ENCODE measurements at places on chromosomes 13 and 19.
A peak's percentile ranks its signal among the peaks of the same experiment; 100 is the strongest.

- no peak for DNase-seq
Measured at GRCh38 chr13:29922896-29923295, 72.5 kb upstream of the UBL3 start.

DNA sequence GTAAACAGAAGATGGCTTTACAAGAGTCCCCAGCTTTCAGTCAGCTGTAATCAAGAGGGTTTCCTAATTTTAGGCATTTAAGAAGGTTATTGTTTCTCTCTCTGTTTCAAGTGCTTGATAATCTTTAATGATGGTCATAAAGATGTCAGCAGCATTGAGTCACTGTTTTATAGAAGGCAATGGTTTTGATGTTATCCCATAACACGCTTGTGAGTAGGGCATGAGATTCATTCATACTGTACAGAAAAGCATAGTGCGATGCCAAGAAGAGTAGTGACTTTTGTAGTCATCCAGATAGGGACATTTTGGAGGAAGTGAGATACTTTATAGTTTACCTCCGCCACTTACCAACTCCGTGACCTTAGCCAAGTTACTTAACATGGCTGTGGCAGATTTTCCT is 364.2 kb upstream of the SLC10A2 start:
- DNase-seq: no peak

DNA sequence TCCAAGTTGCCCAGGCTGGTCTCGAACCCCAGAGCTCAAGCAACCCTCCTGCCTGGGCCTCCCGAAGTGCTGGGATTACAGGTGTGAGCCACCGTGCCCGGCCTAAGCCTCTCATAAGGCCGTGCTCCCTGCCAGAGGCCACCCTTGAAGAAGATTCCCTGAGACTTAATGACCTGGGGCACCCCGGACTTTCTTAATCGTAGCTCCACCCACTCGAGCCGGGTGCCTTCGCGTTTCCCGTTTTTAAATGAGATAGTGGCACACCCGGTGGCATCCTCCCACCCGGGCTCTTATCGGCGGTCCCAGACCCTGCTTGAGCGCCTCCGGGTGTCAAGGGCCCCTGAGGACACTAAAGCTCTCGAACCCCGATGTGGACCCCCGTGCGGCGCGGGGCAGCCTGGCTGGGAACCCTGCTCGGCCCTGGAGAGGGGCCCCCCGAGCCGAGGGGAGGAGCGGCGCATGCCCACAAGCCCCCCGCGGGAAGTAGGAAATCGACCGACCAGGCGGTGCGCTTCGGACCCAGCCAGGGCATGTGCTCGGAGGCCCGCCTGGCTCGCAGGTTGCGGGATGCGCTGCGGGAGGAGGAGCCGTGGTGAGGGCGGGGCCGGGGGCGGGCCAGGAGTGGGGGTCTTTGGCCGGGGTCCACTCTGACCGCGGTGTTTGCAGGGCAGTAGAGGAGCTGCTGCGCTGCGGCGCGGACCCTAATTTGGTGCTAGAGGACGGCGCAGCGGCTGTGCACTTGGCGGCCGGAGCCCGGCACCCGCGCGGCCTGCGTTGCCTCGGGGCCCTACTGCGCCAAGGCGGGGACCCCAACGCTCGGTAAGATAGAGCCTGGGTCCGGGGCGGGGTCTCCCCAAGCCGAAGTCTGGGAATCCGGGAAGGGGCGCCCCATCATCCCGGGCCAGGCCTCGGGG is at the start of gene ANKLE1:
ANKLE1 (plus strand) TSS at position 511 of the 914 bp plus-strand sequence; CDS start at position 531, 20 bp downstream.
- no peak for DNase-seq

DNA sequence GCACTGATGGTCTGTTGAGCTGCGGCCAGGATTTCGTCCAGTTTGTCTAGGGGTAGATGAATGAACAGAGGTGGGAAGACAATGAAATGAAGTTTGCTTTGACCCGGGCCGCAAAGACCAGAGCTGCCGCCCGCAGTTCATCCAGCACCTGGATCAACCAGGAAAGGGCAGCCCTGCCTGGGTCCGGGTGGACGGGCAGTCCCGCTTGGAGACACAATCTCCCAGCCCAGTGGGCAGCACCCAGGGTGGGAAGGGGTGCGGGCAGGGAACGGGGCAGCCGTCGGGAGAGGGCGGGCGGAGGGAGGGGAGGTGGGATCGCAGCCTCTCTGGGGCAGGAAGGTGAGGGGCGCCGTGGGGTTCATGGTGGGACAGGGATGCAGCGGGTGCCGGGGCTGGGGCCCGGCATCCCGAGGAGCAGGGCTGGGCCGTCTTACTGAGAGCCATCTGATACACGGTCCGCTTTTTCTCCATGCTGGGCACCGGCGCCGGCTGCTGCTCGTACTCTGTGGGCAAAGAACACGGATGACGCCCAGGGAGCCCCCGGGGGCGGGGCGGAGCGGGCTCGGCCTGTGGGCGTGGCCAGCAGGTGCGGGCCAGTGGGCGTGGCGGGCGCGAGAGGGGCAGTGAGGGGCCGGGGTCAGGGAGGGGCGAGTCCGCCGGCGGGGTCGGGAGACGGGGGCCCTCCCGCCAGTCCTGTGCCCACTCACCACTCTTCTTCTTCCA is 33.1 kb downstream of the SHANK1 start:
- no peak for DNase-seq

DNA sequence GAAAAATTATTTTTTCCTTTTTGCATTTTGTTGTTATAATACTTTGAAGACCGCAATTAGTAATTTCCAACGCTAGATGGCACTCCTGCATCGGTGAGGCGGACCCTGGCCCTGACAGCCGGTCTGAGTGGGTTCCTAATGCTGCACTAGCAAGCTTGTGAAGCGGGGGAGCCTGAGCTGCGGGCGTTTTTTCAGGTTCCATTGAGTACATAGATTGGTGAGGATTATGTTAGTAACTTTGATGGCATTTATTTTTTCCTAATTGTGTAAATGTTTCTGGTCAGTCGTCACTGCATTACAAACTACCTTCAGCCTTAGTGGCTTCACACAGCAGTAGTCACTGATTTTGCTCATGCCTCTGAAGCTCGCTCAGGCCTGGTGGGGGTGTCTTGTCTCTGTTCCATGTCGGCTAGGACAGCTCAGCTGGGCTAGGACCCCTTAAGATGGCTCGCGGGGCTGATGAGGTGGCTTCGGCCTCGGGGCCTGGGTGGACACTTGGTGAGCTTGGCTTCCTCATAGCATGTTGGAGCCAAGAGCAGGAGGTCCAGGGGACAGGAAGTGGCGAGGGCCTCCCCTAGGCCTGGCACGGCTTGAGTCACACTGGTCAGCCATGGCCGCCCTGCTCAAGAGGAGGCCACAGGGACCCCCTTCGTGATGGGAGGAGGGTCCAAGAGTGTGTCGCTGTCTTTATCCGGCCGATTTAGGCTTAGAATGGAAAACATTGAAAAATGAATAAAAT is 25.0 kb downstream of the ERCC5 start:
- DNase-seq: peak; percentile 20

GRCh38 chr13:19607523-19608078 is 25.9 kb upstream of the MPHOSPH8 start:
- DNase-seq: no peak

- DNase-seq: peak; percentile 81
Measured at GRCh38 chr19:913080-913748, at the start of gene R3HDM4. Gene R3HDM4, minus strand, starts transcription at chr19:913219. Its CDS starts 62 bp downstream, at chr19:913157.

GRCh38 chr19:4139614-4140236 is 13.7 kb upstream of the CREB3L3 start:
- DNase-seq: peak; percentile 81

DNA sequence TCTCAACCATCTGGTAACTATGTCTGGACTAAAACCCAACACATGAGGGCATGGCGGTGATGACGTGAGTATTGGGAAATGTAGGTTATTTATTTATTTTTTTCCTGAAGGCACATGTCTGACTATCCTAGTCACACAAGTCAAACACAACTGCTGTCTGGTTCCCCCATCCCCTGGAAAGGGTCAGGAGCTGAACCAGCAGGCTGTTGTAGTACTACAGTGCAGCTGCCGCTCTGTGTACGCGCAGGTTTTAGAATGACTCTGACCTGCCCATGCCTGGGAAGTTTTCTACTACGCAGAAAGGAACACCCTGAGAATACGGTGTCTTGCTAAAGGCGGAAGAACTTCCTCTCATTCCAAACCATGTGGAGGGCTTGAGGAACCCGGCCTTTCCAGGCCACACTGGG is 1.2 kb downstream of the SLC7A1 start:
- peak; percentile 65 for DNase-seq

- no peak for DNase-seq
Measured at GRCh38 chr19:40286235-40286970, 1.3 kb upstream of the AKT2 start.

DNA sequence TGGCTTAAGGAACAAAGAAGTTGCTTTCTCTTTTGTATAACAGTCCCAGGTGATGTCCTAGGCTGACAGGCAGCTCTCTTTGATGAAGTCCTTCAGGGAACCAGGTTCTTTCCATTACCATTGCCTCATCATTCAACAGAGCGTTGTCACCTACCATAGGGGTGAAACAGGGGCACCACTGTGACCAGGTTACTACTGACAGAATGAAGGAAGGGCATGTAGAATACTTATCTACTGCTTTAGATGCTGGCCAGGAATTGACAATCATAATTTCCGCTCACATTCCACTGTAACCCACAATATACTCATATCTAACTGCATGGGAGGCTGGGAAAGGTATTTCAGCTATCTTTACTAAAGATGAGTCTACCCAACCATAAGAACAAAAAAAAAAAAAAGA is 148.0 kb upstream of the FNDC3A start:
- DNase-seq: no peak

DNA sequence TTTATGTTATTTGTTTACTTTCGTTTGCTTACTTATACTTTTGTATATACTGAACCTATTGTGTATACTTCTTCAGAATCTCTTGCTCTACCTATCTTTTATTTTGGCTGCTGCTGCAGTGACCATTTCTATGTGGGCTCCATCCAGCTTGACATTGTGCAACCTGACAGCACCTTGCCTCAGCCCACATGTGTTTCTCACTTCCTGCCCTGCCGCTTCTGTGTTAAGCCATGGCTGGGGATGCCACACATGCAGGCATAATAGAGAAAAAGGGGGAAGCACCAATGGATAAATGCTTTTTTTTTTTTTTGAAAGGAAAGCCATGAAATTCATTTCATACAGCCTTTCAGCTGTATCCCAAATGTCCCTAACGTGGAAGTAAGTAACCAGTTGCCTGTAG is 147.6 kb downstream of the RBM26 start:
- DNase-seq: no peak

- DNase-seq: no peak
Measured at GRCh38 chr13:60583196-60583888, 186.3 kb downstream of the TDRD3 start.

GRCh38 chr19:13842291-13843103 is 34.4 kb upstream of the NANOS3 start:
- DNase-seq: peak; percentile 43

- DNase-seq: no peak
Measured at GRCh38 chr13:22700246-22700887, 480.4 kb upstream of the SGCG start.

GRCh38 chr13:40777166-40777808 is 6.3 kb upstream of the MRPS31 start:
- DNase-seq: no peak

DNA sequence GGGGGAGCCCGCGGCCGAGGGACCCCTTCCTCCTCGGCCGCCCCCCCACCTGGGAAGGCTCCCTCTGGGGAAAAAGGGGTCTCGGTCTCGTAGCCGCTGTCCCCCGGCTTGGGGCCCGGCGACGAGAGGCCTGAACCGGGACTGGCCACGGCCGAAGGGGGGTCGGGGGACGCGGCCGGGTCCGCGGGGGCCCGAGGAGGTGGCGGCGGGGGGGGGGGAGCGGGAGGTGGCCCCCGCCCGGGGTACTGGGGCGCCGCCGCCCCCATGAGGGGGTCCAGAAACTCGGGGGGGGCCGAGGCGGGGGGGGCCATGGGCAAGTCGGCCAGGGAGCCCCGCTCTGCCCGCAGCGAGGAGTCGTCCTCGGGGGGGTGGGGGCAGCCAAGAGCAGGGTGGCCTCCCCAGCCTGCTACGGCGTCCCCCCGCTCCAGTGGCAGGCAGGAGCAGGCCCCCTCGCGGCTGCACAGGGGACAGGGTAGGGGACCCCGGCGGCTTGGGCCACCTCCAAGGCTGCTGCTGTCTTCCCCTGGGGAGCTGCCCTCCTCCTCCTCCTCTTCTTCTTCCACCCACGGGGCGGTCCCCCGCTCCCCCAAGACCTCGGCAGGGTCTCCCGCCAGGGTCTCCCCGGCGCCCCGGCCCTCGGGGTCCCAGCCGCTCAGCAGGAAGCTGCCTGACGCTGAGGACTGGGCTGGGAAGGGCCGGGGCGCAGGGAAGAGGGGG is 12.9 kb downstream of the LMTK3 start:
- no peak for DNase-seq

GRCh38 chr19:41175801-41176777 is 16.9 kb upstream of the CYP2S1 start:
- peak; percentile 5 for DNase-seq

- no peak for DNase-seq
Measured at GRCh38 chr13:112759053-112759452, 69.2 kb downstream of the ATP11A start.

DNA sequence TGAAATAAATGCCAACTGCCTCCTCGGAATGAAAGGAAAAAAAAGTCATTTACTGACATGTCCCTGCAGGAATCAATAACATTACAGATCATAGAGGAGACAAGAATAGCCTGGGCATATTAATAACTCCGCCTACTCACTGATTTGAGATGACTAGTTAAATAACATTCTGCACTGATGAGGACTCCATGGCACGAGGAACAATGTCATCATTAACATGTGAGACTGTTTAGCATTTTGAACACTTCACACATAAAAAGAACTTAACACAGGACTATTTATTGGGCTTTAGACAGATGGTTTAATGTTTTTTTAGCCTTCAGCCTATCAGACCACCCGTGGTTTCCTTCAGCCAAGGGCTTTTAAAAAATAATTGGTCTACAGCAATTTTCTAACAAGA is 170.1 kb downstream of the OLFM4 start:
- DNase-seq: no peak

DNA sequence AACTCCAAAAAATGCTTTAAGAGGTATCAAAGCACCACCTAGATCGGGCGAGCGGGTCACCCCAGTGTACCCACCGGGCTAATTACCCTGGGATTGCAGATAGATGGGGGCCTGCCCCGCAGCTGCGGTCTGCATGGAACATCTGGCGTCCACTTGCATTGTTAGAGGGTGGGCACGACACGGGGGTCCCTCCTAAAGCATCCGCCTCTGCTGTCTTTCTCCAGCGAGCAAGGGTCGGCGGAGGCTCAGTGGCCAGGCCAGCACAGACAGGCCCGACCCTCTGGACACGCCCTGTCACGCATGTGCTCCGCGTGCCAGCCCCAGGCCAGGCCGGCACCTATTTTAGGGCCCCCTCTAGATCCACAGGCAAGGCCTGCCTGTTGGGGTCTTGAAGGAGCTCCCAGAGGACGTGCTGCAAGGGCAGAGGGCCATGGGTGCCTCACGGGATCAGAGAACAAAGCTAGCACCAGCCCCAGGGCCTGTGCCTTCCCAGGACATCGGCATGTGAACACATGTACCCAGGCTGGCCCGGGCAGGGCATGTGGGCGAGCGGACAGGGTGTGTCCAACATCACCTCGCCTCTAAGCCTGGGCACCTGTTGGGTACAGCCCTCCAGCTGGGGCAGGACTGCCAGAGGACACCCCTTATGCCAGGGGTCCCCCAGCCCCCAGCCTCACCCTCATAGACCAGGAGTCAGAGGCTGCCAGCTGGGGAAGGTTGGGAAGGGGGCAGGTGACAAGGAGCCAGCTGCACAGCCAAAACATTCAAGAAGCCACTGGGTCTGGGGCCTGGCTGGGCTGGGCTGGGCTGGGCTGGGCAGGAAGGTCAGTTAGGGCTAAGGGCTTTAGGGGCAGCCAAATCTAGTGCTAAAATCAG is 35.6 kb upstream of the NANOS3 start:
- no peak for DNase-seq
